ENCODE measurements at places on chromosomes 1 and 21.

GRCh38 chr21:41371685-41372030 is 9.8 kb downstream of the MX2 start:
- no peak for DNase-seq

GRCh38 chr1:109433322-109433721 is 7.1 kb upstream of the PSMA5 start:
- DNase-seq = no peak

GRCh38 chr1:11238311-11238710 is 24.0 kb downstream of the MTOR start:
- DNase-seq = no peak

DNA sequence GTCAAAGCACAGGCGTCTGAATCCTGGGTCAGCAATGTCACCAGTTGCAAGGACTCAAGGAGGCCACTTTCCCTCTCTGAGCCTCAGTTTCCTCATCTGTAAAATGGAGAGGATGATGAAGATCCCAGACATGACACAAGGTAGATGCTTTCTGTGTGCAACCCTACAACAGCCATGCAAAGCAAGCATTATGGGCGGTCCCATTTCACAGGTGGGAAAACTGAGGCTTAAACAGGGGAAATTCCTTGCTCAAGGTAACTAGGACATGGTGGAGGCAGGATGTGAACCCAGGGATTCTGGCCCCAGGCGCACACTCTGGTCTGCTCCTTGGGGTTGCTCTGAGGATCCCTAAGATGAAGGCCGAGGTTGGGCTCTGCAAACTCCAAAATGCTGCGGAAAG is 311.0 kb downstream of the PTPRU start:
- DNase-seq = no peak

GRCh38 chr1:33147997-33148314 is 33.9 kb downstream of the TRIM62 start:
- DNase-seq = peak; percentile 61

DNA sequence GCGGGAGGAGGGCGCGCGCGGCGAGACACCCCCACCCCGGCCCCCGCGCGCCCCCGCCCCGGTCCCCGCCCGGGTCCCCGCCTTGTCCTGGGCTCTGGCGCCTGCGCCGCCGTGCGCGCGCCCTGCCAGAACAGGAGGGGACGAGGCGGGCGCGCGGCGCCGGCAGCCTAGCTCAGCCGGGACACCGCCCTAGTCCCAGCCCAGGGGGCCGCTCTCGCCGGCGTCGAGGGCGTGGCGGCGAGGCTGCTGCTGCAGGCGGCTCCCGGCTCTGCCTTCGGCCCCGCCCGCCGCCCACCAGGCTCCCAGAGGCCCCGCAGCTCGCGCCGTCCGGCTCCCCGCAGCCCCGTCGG is at the start of gene RCAN3:
TSS of gene RCAN3 (plus strand) at position 128 of the 350 bp plus-strand sequence. CDS start 11,537 bp downstream, outside the sequence.
- peak; percentile 99 for DNase-seq

- DNase-seq = no peak
Measured at GRCh38 chr1:24248859-24249258, 61.8 kb upstream of the IFNLR1 start.

DNA sequence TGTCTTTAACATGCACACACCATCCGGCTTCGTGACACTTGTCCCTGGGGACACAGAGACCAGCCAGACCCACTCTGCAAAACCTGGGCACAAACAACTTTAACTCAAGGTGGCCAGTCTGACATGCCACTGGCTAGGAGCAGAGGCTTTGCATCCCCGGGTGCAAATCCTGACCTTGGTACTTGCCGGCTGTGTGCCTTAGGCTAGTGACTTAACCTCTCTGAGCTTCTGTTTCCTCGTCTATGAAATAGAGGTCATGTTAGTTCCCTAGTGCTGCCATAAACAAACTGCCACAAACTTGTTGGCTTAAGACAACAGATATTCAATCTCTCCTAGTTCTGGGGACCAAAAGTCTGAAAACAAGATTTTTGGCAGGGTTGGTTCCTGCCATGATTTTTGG is 60.4 kb downstream of the SDC3 start:
- DNase-seq = no peak

GRCh38 chr1:45051005-45051772 is 39.1 kb downstream of the UROD start:
- DNase-seq = no peak

DNA sequence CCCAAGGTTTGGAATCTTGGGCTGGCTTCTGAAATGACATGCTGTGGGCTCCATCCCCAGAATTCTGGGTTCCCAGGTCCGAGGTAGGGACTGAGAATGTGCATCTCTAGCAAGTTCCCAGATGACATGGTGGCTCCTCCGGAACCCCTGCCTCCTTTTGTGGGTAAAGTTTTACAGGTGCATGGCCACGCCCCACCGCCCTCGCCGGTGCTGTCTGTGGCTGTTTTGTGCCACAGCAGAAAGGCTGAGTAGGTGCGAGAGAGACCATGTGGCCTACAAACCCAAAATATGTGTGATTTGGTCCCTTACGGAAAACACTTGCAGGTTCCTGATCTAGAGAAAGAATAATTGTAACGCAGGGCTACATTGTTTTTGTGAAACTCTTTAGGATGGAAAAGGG is 30.9 kb downstream of the SKI start:
- DNase-seq = no peak

DNA sequence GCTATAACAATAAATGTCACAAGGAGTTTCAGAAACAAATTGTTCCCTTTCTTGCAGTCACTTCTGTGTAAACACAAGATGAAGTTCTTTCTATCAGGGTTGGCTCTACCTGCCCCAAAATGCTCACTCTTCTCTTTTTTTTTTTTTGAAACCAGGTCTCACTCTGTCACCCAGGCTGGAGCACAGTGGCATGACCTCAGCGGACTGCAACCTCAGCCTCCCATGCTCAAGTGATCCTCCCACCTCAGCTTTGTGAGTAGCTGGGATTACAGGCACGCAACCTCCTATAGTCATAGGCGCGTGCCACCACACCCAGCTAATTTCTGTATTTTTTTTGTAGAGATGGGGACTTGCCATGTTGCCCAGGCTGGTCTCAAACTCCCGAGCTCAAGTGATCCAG is 10.5 kb upstream of the CTNNBIP1 start:
- DNase-seq = no peak

- no peak for DNase-seq
Measured at GRCh38 chr1:56424744-56425493, 154.4 kb downstream of the PLPP3 start.

GRCh38 chr21:25421321-25422028 is 185.8 kb downstream of the MRPL39 start:
- DNase-seq = peak; percentile 28

GRCh38 chr1:204456826-204457442 is 37.7 kb downstream of the PIK3C2B start:
- no peak for DNase-seq

DNA sequence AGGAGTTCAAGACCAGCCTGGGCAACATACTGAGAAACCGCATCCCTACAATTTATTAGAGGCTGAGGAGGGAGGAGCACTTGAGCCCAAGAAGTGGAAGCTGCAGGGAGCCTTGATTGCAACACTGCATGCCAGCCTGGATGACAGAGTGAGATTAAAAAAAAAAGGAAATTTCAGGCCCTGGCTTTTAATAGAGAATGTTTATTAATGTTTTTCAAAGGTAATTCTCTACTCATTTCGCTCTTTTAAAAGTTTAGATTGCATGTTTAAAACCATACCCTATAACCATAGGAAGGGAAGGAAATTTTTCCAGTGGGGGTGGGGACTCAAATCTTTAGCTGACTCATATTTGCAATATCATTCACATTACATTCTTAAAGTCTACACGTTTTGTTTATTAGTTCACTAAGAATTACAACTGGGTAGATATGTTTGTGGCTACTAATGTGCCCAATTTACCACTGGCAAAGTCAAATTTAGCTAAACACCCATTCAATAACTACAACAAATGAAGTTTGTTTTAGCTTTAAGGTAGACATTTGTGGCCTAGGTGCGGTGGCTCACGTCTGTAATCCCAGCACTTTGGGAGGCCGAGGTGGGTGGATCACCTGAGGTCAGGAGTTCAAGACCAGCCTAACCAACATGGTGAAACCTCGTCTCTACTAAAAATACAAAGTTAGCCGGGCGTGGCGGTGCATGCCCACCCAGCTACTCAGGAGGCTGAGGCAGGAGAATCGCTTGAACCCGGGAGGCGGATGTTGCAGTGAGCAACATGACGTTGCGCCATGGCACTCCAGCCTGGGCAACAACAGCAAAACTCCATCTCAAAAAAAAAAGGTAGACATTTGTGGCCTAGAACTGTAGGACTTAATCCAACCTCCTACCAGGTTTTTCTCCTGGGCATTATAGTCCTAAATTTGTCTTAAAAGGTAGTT is 5.0 kb downstream of the KDM5B start:
- DNase-seq = peak; percentile 29

- peak; percentile 72 for DNase-seq
Measured at GRCh38 chr1:145871994-145872924, 13.4 kb upstream of the PIAS3 start.

GRCh38 chr1:100250264-100250663 is 630 bp upstream of the DBT start:
- DNase-seq = no peak

DNA sequence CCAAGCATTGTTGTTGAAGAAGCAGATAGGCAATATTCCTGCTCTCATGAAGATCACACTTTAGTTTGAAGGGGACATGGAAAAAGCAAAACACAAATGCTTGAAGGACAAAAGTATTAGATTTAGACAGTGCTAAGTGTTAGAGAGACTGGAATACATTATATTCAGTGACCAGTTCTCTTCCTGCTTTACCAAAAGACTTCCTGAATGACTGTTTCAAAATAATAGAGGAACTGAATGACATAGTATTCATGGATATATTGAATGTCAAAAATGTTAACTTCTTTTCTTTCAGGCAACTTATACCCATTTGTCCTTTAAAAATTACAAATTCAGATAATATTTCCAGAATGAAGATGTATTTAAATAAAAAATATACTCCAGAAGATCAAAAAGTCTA is 178.0 kb upstream of the IVNS1ABP start:
- no peak for DNase-seq

- no peak for DNase-seq
Measured at GRCh38 chr1:52249831-52250230, 107.9 kb downstream of the ZFYVE9 start.

DNA sequence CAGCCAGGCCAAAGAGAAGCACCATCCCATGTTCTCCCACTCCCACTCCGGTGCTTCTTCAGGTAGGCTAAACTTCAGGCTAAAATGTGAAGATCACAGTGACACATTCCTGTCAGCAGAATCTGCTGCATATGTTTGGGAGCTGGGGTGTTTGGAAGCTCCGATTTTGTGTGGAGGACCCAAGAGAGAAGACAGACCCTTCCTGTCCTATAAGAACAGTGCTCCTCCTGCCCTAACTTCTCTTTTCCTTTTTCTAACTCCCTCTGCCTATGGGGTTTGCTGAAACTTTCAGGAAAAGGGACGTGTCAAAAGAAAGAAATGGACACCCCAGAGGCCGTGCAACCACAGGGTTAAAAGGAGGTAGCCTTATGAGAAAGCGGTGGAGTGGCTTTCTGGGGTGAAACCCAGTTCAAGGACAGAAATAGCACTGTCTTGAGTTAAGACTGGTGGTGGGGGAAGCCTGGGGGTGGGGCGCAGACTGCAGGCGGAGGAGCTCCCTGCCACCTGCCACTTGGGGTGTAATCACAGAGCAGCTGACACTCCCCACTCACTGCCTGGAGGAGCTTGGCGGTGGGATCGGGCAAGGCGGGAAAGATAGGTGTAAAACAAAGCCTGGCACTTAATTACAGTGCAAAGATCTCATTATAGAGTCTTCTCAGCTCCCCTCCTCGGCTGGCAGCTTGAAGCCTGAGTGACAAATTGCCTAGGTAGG is 645 bp upstream of the TLR5 start:
- DNase-seq = no peak

DNA sequence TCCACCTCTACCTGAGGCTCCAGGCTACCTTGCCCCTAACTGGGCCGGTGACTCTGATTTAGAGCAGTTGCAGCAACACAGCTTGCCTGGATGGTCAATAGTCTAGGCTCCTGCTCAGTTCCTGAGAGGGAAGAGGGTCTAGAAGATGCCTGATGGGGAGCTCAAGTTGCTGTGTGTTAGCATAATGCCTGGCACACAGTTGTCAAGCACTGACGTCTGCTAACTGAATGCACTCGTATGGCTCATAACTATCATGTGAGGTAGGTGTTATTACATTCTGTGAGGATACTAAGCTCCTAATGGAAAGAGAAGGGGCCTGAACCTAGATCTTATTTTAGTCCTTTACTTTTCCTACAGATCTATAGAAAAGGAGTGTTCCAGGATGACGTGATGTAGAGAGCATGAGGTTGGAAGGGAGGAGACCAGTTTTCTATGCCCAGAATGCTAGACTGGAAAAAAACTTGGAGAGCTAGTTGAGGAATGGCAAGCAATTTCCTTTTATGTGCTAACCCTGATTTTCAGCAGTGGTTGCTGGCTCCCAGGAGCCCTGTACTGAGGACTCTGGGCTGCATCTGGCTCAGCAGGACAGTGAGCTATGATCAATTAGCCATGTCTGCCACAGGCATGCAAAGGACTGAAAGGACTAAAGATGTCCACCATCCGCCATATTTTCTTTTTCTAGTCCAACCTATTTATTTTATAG is 30.0 kb downstream of the FAM78B start:
- no peak for DNase-seq

DNA sequence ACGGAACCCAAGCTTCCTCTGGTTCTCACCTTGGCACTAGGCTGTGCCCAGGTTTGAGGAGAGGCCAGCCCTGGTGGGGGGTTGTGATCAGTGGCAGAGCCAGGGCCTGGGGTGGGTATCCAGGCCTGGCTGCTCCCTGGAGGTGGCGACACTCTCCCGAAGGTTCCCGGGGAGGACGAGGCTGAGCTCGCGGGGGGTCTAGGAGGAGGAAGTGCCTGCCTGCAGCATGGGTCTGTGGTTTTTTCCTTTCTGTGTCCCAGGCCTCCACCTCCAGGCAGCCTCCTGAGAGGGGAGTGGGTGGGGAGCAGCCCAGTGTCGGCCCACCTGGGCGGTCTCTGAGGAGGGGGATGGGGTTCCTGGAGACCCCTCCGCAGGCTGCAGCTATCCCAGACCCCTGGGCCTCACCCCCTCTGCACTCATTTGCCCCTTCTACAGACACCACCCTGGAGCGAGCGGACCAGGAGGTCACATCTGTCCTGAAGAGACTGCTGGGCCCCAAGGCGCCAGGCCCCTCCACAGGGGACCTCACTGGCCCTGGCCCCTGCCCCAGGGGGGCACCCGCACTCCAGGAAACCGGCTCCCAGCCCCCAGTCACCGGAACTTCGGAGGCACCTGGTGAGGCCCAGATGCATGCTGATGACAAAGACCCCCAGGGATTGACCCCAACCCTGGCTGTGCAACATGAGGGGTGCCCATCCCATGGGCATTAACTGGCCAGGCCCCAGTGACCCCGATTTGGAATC is 44.3 kb downstream of the TRIM11 start:
- DNase-seq = no peak

DNA sequence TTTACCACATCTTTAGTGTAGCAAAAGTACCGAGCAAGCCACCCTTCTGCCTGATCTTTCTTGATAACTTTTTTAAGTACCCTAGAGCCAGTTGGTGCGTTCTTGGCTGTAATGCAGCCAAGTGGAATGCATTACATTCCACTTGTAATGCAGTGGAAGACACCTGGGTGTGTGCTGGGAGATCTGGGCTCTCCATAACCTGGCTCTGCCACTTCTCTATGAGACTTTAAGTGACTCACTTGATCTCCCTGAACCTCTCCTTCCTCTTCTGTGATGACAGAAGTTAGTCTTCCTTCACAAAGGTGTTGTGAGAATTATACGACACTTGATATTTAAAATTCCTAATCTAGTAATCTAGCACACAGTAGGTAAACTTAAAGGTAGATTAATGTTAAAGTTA is 35.3 kb upstream of the NFIA start:
- DNase-seq = no peak

GRCh38 chr1:24572301-24572700 is 16.4 kb downstream of the NCMAP start:
- no peak for DNase-seq

GRCh38 chr1:229410692-229411433 is 23.0 kb downstream of the ACTA1 start:
- DNase-seq = peak; percentile 61
